ENCODE measurements at places on chromosomes 2 and 18.

GRCh38 chr2:39981883-39982311, 202.8 kb upstream of the THUMPD2 start:
- DNase-seq = no peak

DNA sequence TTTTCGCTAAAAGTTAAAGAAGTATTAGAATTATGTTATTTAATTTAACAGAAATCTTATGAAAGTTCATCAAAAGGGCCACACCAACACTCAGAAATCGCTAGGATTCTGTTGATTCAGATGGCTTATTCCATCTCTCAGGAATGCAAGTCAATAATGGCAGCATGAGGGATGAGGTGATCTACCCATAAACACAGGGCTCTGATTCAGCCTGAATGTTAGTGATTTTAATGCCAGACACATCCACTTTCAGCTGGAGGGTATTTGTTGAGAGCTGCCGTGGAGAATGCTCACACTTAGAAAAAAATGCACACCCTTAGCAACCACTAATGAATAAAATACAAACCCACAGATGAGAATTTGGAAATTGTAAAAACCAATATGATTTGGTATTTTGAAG, 173.3 kb upstream of the ERBB4 start:
- peak; percentile 58 for DNase-seq

GRCh38 chr2:22786817-22787216, 598.2 kb upstream of the KLHL29 start:
- DNase-seq = no peak

DNA sequence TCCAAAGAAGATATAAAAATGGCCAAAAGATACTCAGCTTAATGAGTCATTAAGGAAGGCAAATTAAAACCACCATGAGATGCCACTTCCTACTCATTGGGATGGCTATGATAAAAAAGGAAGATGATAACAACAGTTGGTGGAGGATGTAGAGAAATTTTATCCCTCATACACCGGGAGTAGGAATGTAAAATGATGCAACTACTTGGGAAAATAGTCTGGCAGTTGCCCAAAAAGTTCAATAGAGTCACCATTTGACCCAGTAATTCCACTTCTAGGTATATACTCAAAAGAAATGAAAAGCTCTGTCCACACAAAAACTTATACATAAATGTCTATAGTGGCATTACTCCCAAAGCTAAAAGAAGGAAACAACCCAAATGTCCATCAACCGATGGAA, 10.1 kb upstream of the SULT1C2 start:
- DNase-seq = no peak

- peak; percentile 54 for DNase-seq
Observed at GRCh38 chr2:157792335-157793052, 83.6 kb downstream of the ACVR1 start.

DNA sequence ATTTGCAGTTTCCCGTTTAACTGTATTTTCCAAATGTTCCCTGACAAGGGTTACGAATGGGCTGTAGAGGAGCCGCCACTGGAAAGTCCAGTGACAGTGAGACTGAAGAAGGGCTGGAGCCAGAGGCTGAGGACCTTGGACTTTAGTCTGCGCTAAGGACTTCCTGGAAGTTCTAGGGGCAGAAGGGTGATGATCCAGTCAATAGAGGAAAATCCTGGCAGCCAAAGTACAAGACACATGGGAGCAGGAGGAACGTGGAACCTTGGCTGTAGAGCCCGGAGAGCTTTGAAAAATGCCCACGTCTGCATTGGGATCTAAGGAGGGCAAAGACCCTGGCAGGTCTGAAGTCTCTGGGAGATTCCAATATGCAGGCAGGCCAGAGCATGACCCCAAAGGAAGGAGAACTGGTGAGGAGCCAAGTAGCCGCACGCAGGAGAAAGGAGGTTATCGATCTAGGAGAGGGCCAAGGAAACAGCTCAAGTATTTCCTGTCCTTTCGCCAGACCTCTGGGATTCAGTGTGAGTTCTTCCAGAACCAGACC, 28.5 kb downstream of the MBP start:
- DNase-seq = no peak

DNA sequence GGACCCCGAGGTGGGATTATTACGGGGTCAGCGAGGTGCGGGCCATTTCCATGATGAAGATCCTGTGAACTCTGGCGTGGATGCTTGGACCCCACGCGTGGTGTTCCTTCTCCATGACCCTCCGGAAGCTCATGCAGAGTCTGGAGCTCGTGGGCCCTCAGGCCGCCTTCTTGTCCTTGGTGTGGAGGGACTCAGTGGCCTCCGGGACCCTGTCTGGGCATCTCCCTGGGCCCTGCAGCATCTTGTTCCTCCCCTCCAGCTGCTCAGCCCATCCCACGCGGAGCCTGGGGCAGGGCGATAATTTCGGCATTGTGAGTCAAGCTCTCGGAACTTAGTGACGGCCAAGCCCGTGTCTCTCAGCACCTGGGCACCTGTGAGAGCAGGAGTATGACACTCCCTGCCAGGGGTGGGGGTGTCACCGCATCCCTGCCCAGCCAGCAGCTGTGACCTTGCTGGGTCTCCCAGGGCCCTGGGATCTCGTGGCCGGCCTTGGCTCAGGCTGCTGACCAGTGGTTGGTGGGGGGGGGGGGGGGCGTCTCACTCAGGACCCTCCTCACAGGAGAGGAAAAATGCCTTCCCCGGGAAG, 24.6 kb downstream of the RTP5 start:
- no peak for DNase-seq

- no peak for DNase-seq
Observed at GRCh38 chr2:143171817-143172216, 42.6 kb downstream of the ARHGAP15 start.

DNA sequence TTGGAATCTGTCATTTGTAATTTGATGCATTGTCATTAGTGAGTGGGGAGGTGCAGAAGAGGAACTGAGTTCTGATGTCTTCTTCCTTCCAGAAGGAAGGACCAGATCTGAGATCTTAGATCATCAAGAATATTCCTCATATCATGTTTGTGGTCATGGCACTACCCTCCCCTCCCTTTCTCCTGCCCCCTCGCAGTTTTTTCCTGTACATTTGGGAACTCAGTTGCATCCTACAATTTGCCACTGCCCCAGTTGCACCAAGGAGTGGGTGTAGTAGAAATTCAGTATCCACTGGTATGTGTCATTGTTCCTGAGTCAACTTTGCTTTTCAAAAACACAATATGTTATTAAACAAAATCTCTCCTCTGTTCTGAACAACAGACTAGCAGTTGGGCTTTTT, 26.6 kb upstream of the ACVR1 start:
- no peak for DNase-seq

- no peak for DNase-seq
Observed at GRCh38 chr2:217386041-217386440, 526.2 kb upstream of the TNP1 start.

- no peak for DNase-seq
Observed at GRCh38 chr2:154677401-154677800, 21.1 kb upstream of the KCNJ3 start.

GRCh38 chr18:46437061-46437460, 220.0 kb downstream of the LOXHD1 start:
- DNase-seq = no peak

DNA sequence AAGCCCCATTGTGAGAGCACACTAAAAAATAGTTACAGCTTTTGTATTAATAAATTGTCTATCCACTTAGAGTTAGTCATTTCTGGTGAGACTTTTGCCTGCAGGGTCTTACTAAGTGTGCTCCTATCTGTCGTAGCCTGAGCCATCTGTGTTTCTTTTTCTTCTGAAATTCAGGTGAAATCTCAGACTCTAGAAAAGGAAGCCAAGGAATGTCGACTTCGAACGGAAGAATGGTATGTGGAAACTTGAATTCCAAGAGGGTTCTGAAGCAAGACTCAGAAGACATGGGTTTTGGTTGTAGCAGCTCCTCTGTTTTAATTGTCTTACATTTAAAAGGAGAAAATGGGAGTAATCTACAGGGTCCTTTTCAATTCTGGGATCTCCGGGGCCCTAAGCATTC, 70.0 kb upstream of the STON1 start:
- no peak for DNase-seq

DNA sequence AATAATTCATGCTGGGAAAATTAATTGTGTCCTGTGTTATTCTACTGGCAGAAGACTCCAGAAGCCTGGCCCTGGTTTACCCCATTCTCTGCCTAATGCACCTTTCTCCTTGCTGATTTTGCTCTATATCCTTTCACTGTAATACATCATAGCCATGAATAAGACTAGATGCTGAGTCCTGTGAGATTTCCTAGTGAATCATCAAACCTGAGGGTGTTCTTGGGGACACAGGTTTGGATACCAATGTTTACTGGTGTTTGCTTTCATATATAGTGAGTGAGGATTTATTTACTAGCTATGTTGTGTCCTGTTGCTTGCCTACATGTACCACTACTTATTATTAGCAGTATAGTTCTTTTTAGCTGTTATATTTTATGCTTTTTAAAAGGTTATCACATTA, 6.5 kb downstream of the METTL5 start:
- no peak for DNase-seq

- no peak for DNase-seq
Observed at GRCh38 chr2:202510911-202511310, 123.9 kb upstream of the FAM117B start.

DNA sequence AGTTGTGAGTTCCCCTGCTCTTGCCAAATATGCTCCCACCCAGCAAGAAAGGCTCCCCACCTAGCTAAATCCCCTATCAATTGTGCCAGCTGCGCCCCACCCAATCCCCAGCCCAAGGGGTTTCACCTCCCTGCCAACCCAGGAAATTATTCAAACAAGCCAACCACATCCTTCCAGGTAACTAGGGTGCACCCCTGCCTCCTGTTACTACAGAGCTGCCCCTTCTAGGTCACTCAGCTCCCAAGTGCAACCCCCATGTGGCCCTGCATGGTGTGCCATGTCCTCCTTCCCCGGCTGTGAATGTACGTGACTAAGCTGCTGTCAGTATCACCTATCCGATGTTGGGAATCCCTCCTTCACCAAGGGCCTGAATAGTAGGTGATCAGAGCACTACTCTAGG, 91.2 kb upstream of the LDAH start:
- no peak for DNase-seq

- no peak for DNase-seq
Observed at GRCh38 chr2:201901786-201902185, 95.4 kb downstream of the CDK15 start.

DNA sequence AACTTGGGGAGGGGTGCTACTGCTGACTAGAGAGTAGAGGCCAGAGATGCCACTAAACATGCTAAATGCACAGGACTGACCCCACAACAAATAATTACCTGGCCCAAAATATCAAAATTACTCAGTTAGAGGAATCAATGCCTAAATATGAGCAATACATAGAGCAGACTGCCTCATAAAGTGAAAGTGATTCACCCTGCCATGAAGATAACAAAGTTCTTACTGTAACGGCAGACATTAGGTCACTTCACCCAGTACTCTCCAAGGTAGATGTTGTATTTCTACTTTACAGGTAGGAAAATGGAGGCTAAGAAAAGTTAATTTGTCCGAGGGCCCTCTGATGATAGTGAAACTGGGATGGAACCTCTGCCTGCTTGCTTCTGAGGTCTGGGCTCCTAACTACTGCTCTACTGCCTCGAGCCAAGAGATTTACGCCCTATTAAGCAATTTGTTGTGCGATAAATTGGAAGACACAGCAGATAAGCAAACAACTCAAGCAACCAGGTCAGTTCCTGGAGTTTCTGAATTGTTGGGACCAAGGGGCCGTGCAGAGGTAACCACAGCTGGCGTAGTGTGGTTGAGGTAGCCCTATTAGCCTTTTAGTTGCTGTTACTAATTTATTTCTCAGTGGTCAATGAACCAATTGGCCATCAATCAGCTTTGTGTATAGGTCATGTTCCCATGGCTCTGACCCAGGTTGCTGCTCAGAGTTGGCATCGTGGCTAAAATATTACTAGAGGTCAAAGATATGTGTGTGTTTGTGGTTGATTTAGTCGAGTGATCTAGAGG, 4.8 kb downstream of the DHRS9 start:
- no peak for DNase-seq

- no peak for DNase-seq
Observed at GRCh38 chr2:8604262-8604661, 77.6 kb upstream of the ID2 start.

GRCh38 chr18:76824145-76824676, 1.9 kb downstream of the ZNF236 start:
- no peak for DNase-seq

- DNase-seq = no peak
Observed at GRCh38 chr2:40165509-40165844, 286.4 kb downstream of the SLC8A1 start.

GRCh38 chr18:30927517-30928075, 114.9 kb downstream of the DSC3 start:
- no peak for DNase-seq

DNA sequence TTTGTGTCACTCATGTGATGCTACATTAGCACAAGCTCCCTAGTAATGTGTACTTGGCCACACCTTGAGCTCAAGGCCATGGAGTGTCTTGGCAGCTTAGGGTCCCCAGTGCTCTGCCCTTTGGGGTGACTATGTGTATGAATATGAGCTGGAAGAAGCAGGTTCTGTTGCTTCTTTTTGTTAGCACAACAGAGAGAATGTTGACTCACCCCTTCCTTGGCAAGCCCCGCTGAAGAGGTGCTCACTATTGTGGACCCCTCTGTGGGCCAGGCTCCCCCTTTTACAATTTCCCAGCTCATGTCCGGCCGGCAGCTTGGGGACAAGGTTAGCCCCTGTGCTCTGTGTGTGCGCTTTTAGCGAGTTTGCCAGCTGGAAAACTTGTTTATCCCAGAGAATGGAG, 48.1 kb downstream of the DGKD start:
- no peak for DNase-seq

DNA sequence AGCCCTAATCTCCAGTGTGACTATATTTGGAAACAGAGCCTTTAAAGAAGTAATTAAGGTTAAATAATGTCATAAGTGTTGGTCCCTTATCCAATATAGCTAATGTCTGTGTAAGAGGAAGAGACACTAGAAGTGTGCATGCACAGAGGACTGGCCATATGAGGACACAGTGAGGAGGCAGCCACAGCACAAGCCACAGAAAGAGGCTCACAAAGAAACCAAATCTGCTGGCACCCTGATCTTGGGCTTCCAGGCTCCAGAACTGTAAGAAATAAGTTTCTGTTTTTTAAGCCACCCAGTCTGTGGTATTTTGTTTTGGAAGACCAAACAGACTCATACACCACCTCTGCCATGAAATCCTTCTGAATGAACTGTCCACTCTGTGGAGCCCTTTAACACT, 186.4 kb upstream of the SLC39A10 start:
- no peak for DNase-seq

DNA sequence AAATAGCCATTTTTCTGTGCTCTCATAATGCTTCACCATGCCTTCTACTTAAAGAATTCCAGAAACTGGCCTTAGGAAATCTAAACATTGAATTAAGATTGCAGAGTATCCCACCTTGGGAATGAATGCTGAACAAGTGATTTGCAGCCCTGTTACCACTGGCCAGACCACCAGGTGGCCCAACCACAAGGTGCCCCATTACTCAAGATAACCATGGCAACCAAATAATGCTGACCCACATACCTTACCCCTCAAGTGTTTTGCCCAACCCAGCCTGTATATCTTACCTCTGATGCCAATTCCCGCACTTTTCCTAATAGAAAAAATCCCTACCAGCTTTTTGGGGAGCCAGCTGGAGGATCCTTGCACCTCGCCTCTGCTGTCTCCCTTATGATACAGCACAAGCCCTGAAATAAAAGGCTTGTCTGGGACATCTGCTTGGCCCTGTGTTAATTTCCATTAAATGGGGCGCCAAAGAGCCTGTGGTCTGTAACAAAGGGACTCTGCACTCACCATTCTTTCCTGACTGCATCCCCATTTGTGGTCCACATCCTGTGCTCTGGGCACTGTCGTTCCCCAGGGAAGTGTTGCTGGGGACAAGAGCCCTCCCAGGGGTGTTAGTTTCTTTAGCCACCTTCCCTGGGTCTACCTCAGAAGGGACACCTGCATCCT, 17.3 kb upstream of the KCNF1 start:
- DNase-seq = no peak
